ENCODE measurements at places on chromosomes 2 and 18. TPM values are rescaled to one million over a fixed set of nuclear protein-coding genes. Genes with fewer than 3 reads are reported as not detected.

DNA sequence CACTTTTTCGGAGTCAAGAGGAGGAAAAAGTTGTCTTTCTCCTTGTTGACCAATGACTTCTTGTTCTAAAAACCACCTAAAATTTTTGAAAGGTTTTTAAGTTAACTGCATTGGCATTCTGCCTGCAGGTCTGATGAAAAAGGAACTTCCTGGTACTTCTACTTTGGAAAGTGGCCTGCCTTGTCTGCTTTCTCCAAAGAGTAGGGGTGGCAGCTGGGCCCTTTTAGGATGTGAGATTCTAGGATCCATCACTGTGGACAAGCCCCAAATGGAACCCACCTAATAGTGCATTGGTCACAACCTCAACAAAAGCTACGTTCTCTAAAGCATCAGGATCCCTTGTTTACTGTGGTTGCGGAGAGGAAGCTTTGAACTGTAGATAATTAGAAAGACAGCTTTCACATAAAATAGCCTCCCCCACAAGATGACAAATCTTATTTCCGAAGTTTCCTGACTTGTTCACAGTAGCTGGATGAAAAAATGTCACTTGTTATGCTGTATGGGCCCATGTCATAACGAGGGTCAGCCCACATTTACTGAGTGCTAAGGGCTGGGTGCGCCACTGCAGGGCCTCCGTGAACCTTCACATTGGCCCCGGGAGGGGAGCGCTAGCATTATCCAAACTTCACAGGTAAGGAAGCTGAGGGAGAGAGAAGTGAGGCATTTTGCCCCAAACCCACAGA is 17.4 kb downstream of the ASPRV1 start:
- DNase-seq: no peak

DNA sequence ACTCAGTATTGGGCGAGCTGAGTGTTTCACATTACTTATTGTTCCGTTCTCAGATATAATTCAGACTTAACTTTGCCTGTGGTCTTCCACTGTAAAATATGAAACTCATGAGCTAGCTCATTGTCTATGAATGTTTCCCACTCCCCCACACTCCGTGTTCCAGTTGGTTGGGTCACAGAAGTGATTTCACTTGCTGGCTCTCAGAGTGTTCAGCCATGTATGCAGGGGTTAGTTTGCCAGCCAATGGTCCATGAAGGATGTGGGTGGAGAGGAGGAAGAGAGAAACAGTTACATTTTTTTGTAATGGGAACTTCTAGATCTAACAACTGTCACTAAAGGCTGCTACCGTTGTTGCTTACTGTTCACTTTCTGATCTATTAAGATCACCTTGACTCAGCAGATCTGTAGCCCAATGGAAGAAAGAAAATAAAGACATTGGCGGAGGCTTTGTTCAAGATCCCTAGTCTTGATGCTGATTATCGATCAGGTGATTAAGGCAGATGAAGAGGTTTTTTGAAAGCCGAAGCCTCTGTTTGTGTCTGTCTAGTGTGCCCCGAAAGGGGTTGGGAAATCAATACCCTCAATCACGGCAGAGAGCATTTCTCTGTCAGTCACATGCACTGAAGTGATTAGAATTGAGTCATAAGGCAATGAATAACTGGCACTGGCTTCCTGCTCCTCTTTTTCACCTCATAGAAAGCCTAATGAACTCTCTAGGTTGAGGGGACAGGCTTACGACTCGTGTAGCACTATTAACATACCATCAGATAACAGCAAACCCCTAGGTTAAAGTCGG is 279.7 kb upstream of the FIGN start:
- peak; percentile 95 for DNase-seq

- peak; percentile 94 for DNase-seq
Observed at GRCh38 chr2:9310377-9310776, 103.8 kb downstream of the ASAP2 start.

DNA sequence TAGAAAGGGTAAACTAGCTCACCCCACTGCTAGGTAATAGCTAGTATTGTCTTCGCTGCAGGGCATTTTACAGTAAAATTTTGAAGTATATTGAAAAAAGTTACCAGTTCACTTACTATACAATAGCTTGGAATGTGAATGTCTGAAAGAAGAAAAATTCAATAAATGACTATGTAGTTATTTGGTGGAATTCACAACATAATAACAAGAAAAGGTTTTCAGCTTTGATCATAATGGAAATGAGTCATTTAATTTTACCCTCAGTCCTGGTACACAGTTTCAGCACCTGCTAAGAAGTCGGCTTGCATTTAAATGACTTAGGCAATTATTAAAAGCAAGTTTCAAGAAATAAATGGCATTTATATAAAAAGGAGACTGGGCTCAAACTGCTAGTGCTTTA is 90.4 kb downstream of the NUP35 start:
- DNase-seq: no peak

GRCh38 chr18:27847412-27847811 is 329.5 kb downstream of the CDH2 start:
- DNase-seq: no peak

DNA sequence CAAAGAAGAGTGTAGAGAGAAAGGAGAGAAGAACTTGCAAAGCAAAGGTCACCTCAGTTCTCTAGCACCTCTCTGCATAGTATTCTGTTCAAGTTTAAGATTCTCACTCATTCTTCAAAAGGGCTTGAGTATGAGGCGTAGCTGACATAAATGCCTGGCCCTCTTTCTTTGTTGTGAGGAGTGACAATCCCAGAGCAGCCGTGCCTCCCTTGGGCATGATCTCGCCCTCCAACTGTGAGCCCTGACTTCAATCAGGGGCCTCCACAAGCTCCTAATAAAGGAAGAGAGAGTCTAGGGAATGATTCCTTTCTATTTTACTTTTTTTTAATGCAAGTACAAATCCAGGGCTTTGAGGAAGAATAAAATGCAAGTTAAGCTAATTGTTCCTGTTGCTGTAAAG is 402.7 kb downstream of the LRP1B start:
- no peak for DNase-seq

DNA sequence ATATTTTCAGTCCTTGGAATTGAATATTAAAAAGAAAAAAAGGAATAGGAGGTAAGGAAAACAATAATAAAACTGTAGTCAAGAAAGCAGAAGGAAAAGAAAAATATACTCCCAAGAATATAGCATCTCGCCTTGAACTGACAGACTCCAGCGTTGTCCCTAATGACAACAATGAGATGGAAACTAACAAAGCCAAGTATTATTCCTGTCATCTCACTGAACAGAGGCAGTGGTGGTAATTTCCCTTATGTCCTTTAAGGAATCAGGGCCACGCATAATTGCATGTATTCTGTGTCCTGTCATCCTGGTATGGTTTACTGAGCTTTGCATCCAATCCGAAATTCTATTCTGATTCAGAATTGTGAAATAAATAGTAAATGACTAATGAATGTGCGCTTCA is 158.9 kb downstream of the LRRTM4 start:
- DNase-seq: no peak

GRCh38 chr2:675051-675450 is 2.2 kb downstream of the TMEM18 start:
- DNase-seq: no peak

DNA sequence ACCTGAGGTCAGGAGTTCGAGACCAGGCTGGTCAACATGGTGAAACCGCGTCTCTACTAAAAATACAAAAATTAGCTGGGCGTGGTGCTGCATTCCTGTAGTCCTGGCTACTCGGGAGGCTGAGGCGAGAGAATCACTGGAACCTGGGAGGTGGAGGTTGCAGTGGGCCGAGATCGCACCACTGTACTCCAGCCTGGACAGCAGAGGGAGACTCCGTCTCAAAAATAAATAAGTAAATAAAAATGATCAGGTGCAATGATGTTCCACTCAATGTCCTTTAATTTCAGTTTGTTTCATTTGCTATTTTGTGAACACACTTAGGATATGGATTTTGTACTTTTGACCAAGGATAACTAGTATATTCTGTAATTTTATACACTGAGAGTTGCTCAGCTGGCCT is 9.3 kb downstream of the HADHA start:
- peak; percentile 13 for DNase-seq

- no peak for DNase-seq
Observed at GRCh38 chr2:195594248-195594647, 62.8 kb upstream of the SLC39A10 start.

GRCh38 chr18:14936313-14936712 is 188.3 kb downstream of the ANKRD30B start:
- no peak for DNase-seq

GRCh38 chr2:213932-214693 is 49.7 kb downstream of the SH3YL1 start:
- no peak for DNase-seq

DNA sequence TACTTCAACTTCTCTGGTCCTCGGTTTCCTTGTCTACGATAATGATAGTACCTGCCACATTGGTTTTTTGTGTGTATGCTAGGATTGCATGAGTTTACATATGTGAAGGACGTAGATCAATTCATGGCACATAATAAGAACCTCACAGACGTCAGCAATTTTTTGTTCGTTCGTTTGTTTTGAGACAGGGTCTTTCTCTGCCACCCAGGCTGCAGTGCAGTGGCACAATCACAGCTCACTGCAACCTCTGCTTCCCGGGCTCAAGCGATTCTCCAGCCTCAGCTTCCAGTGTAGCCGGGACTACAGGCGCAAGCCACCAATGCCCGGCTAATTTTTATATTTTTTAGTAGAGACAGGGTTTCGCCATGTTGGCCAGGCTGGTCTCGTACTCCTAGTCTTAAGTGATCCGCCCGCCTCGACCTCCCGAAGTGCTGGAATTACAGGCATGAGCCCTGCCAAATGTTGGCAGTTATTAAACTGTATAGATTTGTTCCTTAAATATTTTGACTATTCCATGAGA is 756 bp upstream of the SLC35F5 start:
- no peak for DNase-seq

DNA sequence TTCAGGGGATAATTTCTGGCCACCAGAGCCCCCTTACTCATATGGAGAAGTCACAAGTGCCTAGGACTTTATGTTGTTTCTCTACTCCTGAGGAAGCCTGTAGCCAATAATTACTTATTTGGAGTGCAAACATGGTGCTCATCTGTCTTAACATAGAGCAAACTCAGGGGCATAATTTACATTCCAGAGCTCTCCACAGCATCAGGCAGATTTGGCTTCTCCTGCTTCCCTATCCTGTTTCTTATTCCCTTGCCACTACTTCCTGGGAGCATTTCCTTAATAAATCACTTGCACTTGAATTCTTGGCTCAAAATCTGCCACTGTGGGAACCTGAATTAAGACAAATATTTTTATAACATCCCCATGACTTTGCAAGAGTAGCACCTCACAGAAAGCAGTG is 960.9 kb downstream of the SOCS6 start:
- no peak for DNase-seq

DNA sequence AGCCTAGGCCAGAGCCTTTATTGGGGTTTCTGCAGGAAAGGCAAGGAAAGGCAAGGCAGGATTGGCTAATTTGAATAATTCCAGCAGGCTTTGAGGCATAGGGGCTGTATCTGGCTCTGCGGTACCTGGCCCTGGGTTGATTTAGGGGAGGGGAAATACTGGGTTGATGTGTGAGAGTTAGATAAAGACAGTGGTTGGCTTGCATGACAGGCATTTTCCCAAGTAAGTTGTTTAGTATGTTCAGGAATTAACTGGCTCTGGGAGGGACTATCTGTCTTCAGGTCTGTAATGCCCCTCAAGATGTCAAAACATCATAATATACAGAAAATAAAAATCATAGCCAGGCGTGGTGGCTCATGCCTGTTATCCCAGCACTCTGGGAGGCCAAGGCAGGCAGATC is 98.7 kb downstream of the UBR3 start:
- no peak for DNase-seq

DNA sequence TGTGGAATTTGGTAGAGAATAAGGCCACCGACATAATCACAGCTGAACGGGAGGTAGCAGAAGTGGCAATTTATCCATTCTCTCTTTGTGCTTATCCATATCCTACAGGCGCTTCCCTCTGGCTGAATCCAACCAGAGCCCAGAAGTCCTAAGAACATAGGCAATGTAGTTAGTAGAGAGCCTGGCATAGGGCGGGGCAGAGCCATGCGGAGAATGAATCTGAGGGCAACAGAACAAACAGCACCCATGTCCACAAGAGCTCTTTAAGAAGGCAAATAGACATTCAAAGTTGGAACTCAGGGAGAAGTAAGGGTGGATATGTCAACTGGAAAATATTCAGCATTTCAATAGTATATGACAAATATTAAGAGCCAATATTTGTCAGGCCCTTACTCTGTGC is 305.9 kb upstream of the VWC2L start:
- DNase-seq: no peak

GRCh38 chr2:12486205-12487118 is 230.3 kb upstream of the TRIB2 start:
- DNase-seq: no peak

- DNase-seq: no peak
Observed at GRCh38 chr2:118812552-118812951, 34.9 kb downstream of the EN1 start.

GRCh38 chr2:62586981-62587380 is 81.0 kb upstream of the TMEM17 start:
- peak; percentile 94 for DNase-seq

DNA sequence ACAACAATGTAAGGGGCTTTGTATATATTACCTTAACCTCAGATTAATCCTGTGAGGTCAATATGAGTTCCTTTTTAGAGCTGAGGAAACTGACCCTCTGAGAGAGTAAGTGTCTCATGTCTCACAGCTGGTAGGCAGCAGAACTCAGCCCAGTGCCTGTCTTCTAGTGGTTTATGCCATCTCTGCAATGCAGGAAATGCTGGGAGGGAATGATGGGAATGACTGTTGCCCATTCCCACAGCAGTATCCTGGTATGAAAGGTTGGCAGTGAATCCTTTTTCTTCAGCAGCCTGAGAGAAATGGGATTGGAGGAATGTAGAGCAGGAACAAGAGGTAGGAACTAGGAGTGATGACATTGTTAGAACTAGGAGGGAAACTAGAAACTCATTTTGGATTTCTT is 6.0 kb downstream of the MRPL30 start:
- no peak for DNase-seq

DNA sequence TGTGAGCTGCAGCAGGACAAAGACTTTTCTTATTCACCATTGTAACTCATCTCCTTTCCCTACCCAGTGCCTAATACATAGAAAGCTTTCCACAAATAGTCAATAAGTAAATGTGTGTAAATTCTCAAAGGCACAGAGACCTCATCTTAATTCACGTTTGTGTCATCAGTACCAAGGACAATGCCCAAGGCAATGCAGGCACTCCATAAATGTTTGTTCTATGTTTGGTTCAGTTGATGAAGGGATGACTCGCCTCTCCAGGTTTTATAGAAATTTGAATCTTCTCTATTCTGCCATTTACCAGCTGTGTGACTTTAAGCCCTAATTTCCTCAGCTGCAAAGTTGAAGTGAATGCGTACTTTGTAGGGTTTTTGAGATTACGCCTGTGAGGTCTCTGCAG is 2.1 kb upstream of the MOGAT1 start:
- DNase-seq: no peak

SUCLG1 gene
- 50.0 TPM for polyA plus RNA-seq

DNAJC5G gene
- not detected for polyA plus RNA-seq

CRACDL gene
- not detected for polyA plus RNA-seq

CYP27C1 gene
- polyA plus RNA-seq: 0.07 TPM

C1D gene
- 55.2 TPM for polyA plus RNA-seq

ZSWIM2 gene
- 0.15 TPM for polyA plus RNA-seq

NCL gene
- polyA plus RNA-seq: 73.5 TPM

REG3G gene
- polyA plus RNA-seq: not detected

UCN gene
- not detected for polyA plus RNA-seq
